ENCODE measurements at places on chromosomes 4 and X.

DNA sequence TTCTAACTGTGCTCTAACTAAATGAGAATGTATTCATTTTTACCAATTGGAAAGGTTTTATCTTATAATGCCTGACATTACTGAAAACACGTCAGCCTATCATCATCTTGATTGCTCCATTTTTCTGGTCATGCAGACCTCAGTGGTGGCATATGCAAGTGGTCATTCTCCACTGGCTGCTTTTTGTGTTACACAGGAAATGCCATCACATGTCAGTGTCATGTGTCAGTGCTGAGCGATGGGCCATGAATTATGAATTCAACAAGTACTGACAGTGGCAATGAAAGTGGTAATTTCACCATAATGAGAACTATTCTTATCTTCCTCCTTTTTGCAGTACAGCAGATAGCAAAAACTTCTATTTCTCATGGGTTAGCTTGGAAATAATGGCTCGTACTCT lies 190.5 kb downstream of the PACRGL start:
- no peak for DNase-seq

GRCh38 chr4:158192439-158193158 lies 17.7 kb upstream of the TMEM144 start:
- no peak for DNase-seq

DNA sequence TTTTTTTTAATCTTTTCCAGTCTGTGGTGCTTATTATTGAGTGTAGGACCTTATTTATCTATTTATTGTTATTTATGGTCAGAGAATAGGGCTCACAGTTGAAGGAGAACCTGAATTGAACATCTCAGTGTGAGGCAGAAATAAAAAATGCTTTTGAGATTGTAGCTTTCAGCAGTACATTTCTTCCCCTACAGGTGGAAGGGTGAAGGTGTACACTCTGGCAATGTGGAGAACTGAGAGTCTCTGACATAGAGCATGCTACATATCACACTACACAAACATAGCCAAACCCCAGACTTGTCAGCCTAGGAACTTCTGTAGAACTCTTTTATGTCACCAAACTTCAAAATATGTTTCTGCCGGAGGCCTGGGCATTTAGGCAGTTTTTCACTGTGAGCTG lies 140.2 kb downstream of the STIM2 start:
- DNase-seq, result peak; percentile 5

DNA sequence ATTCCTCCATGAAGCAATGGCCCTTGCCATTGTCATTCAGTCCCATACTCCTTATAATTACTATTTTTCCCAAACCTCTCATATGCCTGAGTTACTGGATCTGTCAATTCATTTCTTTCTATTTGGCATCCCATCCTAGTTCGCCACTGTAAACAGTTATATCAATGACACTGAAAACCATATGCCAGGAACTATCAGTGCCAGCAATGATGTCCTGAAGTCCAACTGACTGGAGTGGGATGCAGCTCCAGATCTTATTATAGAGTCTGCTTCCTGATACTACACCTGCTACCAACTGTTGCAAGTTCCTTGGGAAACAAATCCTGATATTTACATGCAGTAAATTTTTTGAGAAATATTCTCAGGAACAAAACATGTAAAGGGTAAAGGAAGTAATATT lies 27.0 kb upstream of the BANK1 start:
- DNase-seq, result no peak

- DNase-seq, result no peak
Observed at GRCh38 chr4:158814636-158815330, 46.0 kb downstream of the FNIP2 start.

DNA sequence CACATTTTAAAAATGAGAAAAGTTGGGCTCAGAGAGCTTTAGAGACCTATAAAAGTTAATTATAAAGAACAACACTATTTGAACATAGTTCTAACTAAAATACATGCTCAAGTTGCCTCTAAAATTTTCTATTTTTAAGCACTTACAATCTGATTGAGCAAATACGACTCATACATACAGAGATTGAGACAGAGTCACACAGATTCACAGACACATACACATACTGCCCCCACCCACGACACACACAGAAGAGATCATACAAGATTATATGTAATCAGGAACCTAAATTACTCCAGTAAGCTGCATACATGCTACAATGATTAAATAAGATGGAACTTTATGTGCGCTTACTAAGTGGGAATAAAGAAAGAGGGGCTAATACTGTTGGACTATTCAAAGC lies 2.7 kb upstream of the ASB5 start:
- DNase-seq, result no peak

GRCh38 chr4:60743654-60744053 lies 456.5 kb upstream of the ADGRL3 start:
- DNase-seq, result no peak

- peak; percentile 62 for DNase-seq
Observed at GRCh38 chr4:113394730-113395530, 345.5 kb downstream of the ANK2 start.

DNA sequence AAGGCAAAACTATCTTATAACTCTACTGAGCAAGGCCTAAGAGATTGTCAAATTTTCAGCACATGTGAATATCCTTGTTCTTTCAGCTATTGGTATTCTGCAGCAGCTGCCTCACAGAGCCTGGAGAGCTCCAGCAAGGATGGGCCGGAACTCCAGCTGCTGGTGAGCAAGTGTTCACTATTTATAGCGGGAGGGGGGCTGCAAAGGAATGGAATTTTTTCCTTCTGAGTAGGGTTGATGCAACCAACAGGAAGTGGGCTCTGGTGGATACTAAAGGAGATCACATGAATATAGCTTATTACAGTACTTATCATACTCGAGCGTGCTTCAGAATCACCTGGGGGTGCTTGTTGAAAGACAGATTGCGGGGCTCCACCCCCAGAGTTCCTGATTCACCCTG lies 20.2 kb upstream of the SETD7 start:
- no peak for DNase-seq

DNA sequence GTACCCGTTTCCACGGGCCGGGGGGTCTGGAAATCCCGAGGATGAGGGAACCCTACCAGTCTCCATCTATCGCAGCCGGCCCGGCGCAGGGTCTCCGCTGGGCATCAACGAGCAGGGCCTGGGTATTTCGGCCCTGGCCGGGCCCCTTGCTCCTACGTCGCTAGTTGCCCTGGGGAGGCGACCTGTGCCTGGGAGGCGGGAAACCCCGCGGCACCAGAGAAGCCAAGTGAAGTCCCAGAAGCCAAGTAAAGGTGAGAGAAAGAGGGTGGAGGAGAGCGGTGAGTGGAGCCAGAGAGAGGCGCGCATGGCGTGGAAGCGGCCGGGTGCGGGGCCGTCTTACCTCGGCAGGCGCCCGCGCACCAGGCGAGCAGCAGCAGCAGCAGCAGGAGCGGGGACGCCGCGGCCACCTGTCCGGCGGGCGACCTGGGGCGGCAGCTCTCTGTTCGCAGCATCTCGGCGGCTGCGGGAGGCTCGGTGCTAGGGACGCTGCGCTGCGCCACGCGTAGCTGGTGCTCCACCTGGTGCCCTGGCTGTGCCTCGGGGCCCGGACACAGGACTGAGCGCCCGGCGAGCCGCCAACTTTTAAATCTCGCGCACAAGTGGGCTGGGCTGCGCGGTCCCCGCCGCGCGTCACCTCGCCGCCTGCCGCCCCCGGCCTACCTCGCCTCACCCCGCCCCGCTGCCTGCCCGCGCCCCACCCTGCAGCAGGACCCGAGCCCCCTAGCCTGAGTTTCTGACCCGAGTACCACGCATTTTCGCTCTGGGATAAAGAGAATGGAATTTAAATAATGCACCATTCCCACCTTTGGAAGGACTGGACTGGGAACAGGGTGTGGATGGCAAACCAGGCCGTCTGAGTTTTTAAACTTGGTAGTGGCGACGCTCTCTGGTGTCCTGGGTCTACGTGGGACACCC lies at the start of gene NMU:
NMU (minus strand) TSS at position 558 of the 915 bp plus-strand sequence; CDS start at position 452, 106 bp downstream.
- DNase-seq, result peak; percentile 56

DNA sequence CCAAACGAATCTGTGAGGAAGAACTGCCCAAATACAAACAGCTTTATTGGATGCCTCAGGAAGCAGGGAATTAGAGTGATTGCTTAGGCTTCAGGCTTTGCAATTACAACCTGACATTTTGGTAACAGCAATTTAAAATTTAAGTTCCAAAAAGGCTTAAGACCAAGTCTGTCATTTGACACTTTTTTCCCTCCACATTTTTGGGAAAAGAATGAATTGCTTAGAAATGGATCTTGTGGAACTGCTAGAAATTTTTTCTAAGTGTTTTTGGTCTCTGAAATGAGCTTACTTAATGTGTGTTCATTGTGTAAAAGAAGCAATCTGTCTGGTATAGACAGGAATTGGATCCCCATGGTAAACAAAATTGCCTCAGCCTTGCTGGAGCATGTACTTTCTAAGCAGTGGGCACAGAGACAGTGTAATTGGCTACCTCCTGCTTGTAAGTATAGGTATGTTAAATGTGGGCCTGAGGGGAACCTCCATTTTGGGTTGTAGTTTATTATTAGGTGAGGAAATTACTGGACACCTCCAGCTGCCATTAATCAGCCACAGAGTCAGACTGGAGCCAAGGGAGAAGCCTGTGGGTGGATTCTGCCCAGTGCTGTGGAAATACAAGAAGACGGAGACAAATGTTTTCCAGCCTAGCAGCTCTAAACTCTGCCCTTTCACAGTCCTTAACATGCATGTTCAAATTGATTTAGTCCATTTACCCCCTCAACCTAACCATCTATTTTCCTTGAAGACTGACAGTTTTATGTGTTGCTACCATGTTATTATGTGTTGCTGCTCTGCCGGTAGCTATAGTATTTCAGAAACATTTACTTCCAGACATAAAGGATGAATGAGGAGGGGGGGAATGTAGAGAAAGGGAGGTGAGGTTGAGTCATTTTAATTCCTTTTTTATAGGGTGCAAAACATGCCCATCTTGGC lies 473.0 kb downstream of the SPRY1 start:
- no peak for DNase-seq

DNA sequence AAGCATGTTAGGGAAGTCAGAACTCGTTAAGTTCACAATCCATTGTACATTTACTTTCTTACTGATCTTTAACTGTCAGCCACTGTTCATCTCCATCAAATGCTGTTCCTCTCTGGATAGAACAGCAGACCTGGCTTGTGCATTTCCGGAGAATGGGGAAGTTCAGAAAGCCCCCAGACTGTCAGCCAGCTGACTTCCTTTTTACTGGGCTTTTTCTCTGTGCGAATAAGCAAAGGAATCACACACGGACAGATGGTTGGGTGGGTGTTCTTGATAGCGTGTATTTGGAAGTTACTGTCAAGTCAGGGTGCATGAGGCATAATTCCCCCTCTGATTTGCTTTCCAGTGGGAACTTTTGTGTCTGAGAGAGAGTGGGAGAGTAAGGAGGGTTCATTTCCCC lies 56.8 kb downstream of the TSPAN7 start:
- DNase-seq, result no peak

- no peak for DNase-seq
Observed at GRCh38 chr4:88891636-88892035, 165.3 kb downstream of the FAM13A start.

DNA sequence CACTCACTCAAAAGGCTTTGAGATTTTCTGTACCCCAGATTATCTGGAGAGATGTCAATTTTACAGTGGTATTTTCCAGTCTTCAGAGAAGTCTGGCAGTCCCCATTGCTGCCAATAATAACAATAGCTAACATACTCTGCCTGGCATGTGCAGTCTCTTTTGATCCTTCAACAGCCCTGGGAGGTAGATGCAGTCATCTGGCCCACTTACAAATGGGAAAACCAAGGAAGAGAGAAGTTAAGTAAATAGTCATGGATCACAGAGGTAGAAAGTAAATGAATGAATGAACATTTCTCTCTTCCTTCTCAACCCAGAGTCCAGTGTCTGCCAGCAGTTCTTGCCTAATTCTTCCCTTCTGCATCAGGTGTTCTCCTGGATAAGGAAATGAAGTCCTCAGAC lies 113.0 kb upstream of the EDNRA start:
- no peak for DNase-seq

GRCh38 chr4:3642806-3643517 lies 110.7 kb upstream of the LRPAP1 start:
- no peak for DNase-seq

- no peak for DNase-seq
Observed at GRCh38 chr4:112312610-112313239, 15.6 kb downstream of the ALPK1 start.

GRCh38 chr4:183297675-183298074 lies 22.4 kb downstream of the CLDN22 start:
- DNase-seq, result no peak

- DNase-seq, result no peak
Observed at GRCh38 chr4:182897601-182898478, 19.3 kb downstream of the DCTD start.

DNA sequence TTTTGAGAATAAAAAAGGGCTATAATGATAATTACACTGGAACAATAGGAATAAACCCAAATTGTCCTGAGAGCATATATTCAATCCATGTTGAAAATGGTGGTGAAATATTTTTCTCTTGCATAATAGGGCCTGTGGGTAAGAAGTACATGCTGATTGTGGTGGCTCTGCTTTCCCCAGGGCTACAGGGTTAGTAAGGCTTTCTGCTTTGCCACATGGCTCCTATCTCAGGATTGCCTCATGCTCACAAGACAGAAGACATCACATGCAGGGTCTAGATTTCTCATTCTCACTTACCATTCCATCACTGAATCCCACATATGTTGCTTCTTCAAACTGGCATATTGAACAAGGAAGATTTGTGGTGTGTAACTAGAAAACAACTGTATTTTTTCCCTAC lies 12.4 kb upstream of the VEGFC start:
- no peak for DNase-seq

DNA sequence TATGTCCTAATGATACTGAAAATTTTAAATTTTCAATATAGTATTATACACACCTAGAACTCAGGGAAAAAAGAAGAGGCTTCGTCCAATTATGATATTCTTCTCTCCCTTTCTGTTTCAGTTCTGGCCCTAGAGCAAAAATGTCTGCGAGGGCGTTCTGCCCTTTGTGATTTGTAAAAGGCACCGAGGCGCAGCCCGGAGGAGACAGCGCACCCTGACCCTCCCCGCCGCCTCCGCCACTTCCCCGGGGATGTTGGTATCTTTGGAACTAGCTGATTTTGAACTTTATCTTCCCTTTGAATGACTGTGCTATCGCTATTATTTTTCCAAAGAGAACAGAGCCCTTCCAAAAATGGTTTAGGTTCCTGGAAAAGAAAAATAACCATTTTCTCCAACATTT lies 173.2 kb upstream of the FAM9B start:
- DNase-seq, result no peak

- no peak for DNase-seq
Observed at GRCh38 chr4:57475424-57475823, 365.2 kb upstream of the IGFBP7 start.

- DNase-seq, result no peak
Observed at GRCh38 chr4:24802648-24803047, 7.3 kb downstream of the SOD3 start.

DNA sequence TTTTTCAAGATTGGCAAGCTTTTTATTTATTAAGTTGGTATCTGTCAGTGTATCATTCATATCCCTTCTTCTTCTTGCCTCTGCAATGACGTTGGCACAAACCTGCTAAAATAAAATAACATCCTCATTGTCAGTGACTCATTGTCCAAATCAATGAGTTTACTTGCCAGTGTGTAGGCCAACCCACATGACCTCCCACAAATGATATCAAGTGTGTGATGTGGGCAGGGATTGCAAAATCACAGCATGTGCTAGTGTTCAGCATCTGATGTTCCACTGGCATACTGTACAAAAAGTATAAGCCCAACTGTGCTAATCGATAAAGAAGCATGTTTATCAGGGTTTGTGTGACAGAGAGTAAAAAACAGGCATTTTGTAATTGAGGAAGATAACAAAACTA lies 25.5 kb downstream of the GPAT3 start:
- DNase-seq, result peak; percentile 68

All from RWPE1 (cell line).